Bronchial smooth muscle cell (primary cell): ENCODE measurements at places on chromosomes 6 and 20. TPM values are rescaled to one million over a fixed set of nuclear protein-coding genes. Genes with fewer than 3 reads are reported as not detected.

The MEP1A gene
- not detected in 2 replicates for total RNA-seq

The OPRM1 gene
- under 0.01 TPM in 1 of 2 replicates, not detected in the other for total RNA-seq

The ADGRF4 gene
- total RNA-seq, result under 0.01 TPM in 1 of 2 replicates, not detected in the other

The PRKN gene
- 3.6 and 4.0 TPM in 2 replicates for total RNA-seq

The PPP1R3G gene
- 1.3 and 3.8 TPM in 2 replicates for total RNA-seq

The HFE gene
- total RNA-seq, result 13.1 and 14.5 TPM in 2 replicates

The C20orf141 gene
- total RNA-seq, result 0.32 TPM in 1 of 2 replicates, not detected in the other

The MACROD2 gene
- 0.43 and 0.63 TPM in 2 replicates for total RNA-seq

The CLPSL2 gene
- total RNA-seq, result not detected in 2 replicates

The TLDC2 gene
- total RNA-seq, result 0.09 and 0.32 TPM in 2 replicates

The AVP gene
- not detected in 2 replicates for total RNA-seq

The RBPJL gene
- total RNA-seq, result not detected in 2 replicates

The ZBTB22 gene
- total RNA-seq, result 21.8 and 34.4 TPM in 2 replicates

The SMPDL3A gene
- 24.4 and 57.7 TPM in 2 replicates for total RNA-seq

The F13A1 gene
- total RNA-seq, result not detected in 2 replicates

The LST1 gene
- 0.09 and 0.32 TPM in 2 replicates for total RNA-seq

The CDH22 gene
- not detected in 2 replicates for total RNA-seq

The CRISP2 gene
- total RNA-seq, result not detected in 2 replicates

The ADGRF1 gene
- under 0.01 TPM in 1 of 2 replicates, not detected in the other for total RNA-seq

The C20orf202 gene
- total RNA-seq, result not detected in 2 replicates

The SLC35F1 gene
- total RNA-seq, result under 0.01 TPM in 1 of 2 replicates, not detected in the other

The KHDC1L gene
- total RNA-seq, result not detected in 2 replicates

The MEI4 gene
- not detected in 2 replicates for total RNA-seq

The BPIFB4 gene
- not detected in 2 replicates for total RNA-seq

The OTOR gene
- not detected in 2 replicates for total RNA-seq

The KIF25 gene
- total RNA-seq, result not detected in 2 replicates

The PPP1R10 gene
- 10.4 and 12.0 TPM in 2 replicates for total RNA-seq

The ZDHHC14 gene
- total RNA-seq, result 3.0 and 3.5 TPM in 2 replicates

The RFX6 gene
- not detected in 2 replicates for total RNA-seq

The TREM2 gene
- 0.09 TPM in 1 of 2 replicates, not detected in the other for total RNA-seq
